ENCODE measurements at places on chromosomes 3 and 15. TPM values are rescaled to one million over a fixed set of nuclear protein-coding genes. Genes with fewer than 3 reads are reported as not detected.

DNA sequence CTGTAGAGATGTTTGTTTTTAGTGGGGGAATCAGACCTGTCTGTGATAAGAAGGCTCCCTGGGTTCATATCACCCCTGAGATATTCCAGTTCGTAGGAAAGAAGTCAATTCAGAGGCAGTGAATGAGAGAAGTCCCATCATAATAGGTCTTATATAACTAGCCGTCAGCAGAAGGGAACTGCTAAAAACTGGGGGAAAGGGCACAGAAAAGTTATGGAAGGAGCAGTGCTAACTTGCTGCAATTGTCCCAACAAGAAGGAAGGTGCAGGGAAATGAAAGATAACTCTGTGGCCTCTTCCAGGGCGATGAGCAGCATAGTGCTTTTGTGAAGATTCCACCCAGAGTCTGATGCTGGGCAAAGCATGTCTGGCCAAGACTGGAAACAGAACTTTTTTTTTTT is 9.0 kb upstream of the CA12 start:
- H3K27ac ChIP-seq, result no peak overlapping the region
- DNase-seq, result no peak
- no peak overlapping the region for H3K4me3 ChIP-seq
- peaks cover 14% of the 10 kb centered on the region for H3K4me1 ChIP-seq
- H3K36me3 ChIP-seq, result peaks cover 3% of the 10 kb centered on the region
- H3K27me3 ChIP-seq, result peaks cover 7% of the 10 kb centered on the region

DNA sequence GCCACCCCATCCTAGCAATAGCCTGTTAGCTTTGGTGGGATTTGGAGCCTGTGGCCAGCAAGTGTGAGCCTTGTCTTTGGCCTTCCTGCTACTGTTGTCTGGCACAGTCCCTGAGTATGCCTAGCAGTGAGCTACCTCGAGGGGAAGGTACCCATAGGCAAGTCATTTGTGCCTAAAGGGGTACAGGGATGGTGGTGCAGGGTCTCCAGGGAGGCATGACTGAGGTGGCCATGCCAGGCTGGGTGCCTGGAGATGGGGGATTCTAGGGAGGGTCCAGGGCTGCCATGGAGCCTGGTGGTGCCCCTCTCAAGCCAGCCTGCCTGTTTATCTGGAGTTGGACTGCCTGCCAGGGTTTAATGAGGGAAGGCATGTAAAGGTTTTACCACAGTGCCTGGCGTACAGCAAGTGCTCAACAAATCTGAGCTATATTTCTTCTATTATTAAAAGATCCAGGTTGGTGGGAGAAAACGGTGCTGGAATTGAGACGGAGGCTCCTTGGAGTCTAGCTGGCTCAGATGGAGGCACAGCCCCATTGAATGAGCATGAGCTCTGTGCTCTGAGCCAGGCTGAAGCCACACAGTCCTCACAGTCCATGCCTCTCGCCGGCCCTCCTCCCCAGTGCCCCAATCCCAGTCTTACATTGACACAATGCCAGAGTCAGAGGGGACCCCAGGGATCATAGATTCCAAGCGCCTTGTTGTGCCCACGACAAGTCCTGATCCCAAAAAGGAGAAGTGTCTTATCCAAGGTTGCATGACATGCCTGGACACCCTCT is 76.2 kb downstream of the CORO2B start:
- H3K27ac ChIP-seq, result no peak overlapping the region
- H3K27me3 ChIP-seq, result peaks cover 2% of the 10 kb centered on the region
- H3K4me3 ChIP-seq, result no peak overlapping the region
- H3K36me3 ChIP-seq, result no peaks in the 10 kb centered on the region
- peaks cover 13% of the 10 kb centered on the region for H3K4me1 ChIP-seq

Gene SIDT1
- total RNA-seq, result not detected

Gene RPP25
- 1.3 TPM for total RNA-seq

DNA sequence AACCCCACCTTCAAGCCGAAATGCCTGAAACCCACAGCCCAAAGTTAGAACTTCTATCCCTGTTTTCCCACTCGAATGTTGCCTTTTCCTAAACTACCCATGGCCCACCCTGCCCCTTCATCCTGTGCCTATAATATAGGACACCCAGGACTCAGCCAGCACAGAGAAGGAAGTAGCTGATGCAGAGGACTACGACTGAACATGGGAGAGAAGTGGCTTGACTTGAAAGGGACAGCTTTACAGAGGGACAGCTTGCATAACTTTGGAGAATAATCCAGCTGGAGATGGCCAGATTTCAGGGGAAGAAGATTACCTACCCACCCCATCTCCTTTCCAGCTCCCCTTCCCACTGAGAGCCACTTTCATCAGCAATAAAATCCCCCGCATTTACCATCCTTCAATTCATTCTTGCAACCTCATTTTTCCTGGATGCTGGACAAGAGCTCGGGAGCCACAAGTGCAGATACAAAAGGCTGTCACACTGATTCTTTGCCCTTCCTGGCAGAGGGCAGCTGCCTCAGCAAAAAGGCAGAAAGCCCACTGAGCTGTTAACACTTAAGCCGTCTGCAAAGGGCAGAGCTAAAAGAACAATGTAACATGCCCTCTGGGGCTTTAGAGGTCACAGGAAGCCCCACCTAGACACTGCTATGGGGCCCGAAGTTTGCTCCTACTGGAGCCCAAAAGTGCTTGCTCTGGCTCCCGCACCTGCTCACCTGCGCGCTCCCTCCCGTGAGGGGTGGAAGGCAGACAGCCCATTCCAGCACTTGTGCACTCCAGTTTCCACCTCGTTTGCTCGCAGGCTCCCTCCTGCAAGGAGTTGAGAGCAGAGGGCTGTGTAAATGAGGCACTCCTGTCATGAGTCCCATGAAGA is 224.0 kb downstream of the TBC1D5 start:
- no peaks in the 10 kb centered on the region for H3K36me3 ChIP-seq
- no peak overlapping the region for H3K27ac ChIP-seq
- no peak for DNase-seq
- peaks cover 6% of the 10 kb centered on the region for H3K4me1 ChIP-seq

GRCh38 chr15:69323893-69324430 is 25.2 kb downstream of the PAQR5 start:
- H3K27me3 ChIP-seq, result peaks cover 6% of the 10 kb centered on the region
- H3K4me3 ChIP-seq, result no peak overlapping the region
- H3K36me3 ChIP-seq, result no peaks in the 10 kb centered on the region
- no peak overlapping the region for H3K27ac ChIP-seq

DNA sequence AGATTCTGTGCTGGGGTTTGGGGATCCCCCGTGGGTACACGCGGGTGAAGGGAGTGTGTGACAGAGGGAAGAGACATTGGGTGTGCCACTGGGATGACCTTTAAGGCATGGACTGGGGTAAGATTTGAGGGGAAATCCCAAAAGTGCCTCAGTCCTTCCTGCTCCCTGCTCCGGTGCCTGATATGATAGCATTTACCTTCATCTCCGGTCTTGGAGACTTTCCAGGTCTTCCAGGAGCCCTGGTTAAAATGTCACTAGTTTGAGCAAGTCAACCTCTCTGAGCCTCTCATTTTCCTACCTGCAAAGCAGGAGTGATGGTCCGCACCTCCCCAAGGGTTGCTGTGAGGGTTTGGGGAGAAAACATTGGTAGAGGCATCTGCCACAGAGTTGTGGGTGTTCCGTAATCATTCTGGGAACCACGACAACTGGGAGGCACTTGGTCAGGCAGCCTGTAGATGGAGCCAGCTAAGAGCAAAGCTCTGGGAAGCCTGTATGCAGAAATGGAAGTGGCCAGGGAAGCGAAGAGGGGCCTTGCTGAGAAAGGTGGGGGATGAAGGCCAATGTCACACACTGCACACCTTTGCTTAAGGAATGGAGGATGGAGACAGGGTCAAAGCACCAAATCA is 33.9 kb upstream of the KIF23 start:
- H3K36me3 ChIP-seq, result no peaks in the 10 kb centered on the region
- no peak for DNase-seq
- H3K27ac ChIP-seq, result no peak overlapping the region
- peaks cover 2% of the 10 kb centered on the region for H3K27me3 ChIP-seq
- no peaks in the 10 kb centered on the region for H3K4me1 ChIP-seq
- no peak overlapping the region for H3K4me3 ChIP-seq

GRCh38 chr15:39427705-39428104 is 153.2 kb upstream of the THBS1 start:
- no peak for DNase-seq
- no peak overlapping the region for H3K4me3 ChIP-seq
- H3K4me1 ChIP-seq, result peaks cover 44% of the 10 kb centered on the region
- H3K27ac ChIP-seq, result no peak overlapping the region

Gene CHAC1
- 23.3 TPM for total RNA-seq

Gene TBC1D23
- total RNA-seq, result 73.9 TPM

Data from HFFc6 (cell line).